ENCODE measurements at places on chromosomes 1 and 21.

GRCh38 chr1:3494321-3495308 is 40.1 kb downstream of the ARHGEF16 start:
- DNase-seq: no peak

- no peak for DNase-seq
These were observed 158.2 kb downstream of the TGFBR3 start for GRCh38 chr1:91727763-91728162.

DNA sequence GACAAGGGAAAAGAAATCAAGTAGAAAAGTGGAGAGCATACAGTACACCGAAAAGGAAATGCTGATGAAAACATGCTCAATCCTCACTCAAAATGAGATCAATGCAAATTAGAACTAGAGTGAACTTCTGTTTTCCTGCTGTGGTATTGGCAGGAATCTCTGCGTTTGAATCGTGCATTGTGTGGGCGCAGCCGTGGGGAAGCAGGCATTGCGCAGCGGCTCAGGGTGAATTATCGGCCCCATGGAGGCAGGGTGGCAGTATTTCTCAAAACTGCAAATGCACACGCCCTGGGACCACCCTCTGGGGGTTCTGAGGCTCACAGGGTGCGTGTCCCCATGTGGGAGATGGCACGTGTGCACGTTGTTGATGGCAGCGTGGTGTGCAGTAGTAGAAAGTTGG is 140.6 kb downstream of the PEX14 start:
- no peak for DNase-seq

DNA sequence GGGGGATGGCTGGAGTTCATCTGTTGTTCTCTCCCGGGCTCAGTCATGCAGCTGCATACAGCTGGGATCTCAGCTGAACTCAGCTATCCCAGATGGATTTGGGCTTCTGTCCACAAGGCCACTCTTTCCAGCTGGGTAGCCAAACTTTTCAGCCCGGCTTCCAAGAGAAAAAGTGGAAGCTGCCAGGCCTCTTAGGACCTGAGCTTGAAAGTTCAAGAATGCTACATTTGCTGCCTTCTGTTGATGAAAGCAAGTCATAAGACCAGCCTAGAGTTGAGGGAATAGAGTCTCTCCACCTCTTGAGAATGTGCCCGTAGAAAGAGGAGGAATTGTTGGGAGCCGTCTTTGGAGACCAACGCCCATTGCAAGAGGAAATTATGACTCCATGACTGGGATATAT is 95.3 kb downstream of the C1orf21 start:
- DNase-seq: no peak

DNA sequence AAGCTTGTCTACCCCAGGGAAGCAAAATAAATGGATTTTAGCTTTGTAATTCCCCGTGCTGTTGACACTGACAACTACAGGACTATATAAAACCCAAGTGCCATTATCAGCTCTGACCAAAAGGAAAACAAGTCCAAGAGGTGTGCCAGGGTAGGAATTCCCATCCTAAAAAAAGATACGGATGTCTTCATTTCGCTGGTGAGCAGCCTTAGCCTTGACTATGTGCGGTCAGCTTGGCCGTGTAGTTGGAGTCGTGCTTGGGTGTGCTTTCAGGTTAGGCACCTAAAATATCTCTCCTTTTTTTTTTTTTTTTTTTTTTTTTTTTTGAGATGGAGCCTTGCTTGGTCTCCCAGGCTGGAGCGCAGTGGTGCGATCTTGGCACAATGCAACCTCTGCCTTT is 28.9 kb upstream of the ACTN2 start:
- DNase-seq: no peak

- DNase-seq: no peak
These were observed 11.9 kb downstream of the TRAF3IP3 start for GRCh38 chr1:209767706-209768105.

DNA sequence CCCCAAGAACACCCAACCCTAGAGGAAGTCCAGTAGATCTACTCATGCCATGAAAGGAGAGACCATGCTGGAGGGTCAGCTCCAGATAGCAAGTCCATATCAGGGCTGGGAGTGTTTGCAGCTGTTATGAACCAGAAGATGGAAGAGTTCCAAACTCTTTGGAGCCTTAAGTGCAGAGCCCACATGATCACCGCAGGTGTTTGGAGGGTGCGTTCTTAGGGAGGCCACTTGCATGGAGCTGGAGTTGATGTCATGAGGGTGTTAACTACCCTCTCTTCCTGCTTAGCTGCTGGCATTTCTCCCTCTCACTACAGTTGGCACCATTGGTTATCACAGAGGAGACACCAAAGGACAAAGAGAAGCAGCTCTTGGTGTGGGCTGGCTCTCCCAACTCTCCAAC is 616.9 kb downstream of the AJAP1 start:
- no peak for DNase-seq

GRCh38 chr1:183226361-183226760 is 40.3 kb downstream of the LAMC2 start:
- no peak for DNase-seq

- no peak for DNase-seq
These were observed 65.6 kb downstream of the PRKCZ start for GRCh38 chr1:2115702-2116341.

- no peak for DNase-seq
These were observed 4.3 kb upstream of the IKBKE start for GRCh38 chr1:206465951-206466350.
